Stimulated activated CD4-positive, alpha-beta T cell treated with anti-CD3 and anti-CD28 coated beads, Interleukin-12 subunit alpha, Interleukin-12 subunit beta, amount 100 ng/mL, for 48 hours (primary cell): ENCODE measurements at places on chromosomes 2 and 18.

DNA sequence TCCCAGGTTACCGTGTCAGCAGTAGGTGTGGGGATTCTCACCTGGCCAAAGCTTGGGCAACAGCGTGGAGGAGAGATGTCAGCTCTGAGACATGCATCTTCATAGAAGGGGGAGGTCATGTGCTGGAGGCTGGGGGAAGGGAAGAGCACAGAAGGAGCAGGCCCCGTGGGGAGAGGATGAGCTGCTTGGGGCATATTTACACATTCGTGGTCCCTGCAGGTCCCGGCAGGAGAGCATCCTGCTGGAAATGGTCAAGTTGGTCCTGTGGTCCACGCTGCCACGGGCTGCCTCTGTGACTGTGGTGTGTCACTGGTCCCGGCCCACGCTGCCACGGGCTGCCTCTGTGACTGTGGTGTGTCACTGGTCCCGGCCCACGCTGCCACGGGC, 195.1 kb upstream of the TWIST2 start:
- no peak for DNase-seq

DNA sequence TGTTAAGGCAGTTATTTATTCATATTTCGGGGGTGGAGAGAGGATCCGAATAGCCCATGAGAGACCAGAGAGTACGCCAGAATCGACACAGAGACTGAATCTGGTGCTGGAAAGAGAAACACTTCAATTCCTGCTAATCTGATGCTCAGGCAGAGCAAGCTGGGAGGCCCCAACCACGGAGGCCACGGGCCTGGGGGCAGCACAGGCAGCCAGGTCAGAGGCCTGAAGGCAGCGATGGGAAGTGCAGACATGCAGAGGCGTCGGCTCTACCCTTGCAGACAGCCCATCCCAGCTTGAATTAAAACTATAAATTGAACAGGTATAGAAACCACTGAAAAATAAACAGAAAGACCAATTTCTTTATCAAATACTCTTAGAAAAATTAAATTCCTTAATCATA, 50.6 kb downstream of the PXDN start:
- no peak for DNase-seq

DNA sequence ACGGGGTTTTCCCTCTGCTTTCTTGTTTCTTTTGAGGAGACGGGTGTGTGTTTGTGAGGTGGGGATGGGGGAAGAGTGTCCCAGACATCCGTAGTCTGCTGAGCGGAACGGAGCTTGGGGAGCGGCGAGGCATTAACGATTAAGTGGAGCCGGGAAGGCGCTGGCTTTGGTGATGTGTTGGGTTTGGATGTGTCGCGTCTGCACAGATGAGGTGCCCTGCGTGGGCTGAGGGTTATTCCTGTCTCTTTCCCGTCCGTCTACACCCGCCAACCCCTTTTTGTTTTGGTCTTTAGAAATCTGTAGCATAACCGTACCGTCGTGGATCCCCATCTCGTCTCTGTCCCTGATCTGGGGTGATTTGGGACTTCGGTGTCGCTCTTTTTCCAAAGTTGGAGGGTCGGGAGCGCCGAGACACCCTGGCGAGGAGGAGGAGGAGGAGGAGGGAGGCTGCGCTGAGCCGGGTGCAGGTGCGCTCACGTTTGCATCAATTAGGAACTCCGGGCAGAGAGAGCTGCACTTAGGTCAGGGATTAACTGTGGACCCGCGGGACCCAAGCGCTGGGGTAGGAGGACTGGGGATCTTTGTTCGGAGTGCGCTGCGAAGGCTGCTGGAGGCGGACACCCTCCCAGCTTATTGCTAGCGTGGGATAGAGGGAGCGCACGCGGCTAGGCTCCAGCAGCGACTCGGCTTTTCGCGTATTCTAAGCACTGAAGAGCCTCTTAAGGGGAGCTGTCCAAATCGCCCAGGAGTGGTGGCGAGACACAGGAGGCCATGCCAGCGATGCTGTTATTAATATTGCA, 720.3 kb downstream of the DPP10 start:
- no peak for DNase-seq

GRCh38 chr2:222796413-222797103, 64.3 kb upstream of the ACSL3 start:
- no peak for DNase-seq

GRCh38 chr2:150204451-150204850, 283.0 kb downstream of the RND3 start:
- no peak for DNase-seq

- DNase-seq, result no peak
Measured at GRCh38 chr2:199951023-199951422, 4.3 kb downstream of the TYW5 start.

DNA sequence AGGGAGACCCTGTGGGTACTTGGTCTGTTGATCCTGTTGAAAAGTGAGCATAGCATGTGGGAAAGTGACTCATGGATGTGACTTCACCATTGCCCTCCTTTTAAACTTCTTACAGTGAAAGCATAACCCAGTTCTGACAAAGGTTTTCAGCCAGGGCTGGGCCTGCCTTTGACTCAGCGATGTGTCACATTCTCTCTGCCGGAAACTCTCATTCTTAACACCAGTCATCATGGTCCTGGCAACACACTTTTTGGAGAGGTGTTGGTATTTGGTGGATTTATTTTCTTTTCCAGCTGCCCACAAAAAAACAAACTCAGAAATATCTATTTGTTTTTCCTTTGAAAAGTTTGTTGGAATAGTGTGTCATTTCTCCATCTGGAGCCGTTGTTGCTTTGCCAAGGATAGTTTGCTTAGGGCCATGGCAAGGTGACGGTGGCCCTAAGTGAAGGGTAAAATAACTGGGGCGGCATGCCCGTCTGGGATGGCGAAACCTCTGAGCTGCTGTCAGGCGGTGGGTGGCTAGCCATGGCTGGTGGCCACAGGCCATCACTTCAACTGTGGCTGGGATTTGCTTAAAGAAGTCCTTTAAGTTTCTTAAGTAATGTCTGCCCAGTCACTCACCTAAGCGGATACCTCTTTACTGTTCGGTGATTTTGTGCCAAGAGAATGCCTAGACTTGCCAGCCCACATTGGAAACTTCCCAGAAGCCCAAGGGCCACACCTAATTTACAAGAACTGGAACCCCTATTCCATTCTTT, 123.3 kb downstream of the LTBP1 start:
- DNase-seq, result peak; percentile 33

DNA sequence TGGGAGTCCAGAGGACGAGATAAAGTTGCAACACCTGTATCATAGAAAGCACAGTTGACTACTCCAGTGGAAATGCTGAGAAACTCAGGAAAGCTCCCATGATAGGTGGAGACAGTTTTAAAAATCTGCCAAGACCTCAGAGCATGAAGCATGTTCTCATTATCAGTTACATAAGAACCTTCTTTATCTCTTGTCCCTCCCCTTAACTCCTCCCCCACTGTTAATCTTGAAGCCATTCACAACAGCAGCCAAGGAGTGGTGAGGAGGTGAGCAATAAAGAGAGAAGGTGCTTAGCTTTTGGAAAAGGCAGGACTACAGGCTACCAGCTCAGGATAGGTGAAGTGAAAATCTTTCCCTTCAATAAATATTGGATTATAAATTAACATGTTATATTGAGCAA, 657.9 kb downstream of the NYAP2 start:
- DNase-seq, result no peak

DNA sequence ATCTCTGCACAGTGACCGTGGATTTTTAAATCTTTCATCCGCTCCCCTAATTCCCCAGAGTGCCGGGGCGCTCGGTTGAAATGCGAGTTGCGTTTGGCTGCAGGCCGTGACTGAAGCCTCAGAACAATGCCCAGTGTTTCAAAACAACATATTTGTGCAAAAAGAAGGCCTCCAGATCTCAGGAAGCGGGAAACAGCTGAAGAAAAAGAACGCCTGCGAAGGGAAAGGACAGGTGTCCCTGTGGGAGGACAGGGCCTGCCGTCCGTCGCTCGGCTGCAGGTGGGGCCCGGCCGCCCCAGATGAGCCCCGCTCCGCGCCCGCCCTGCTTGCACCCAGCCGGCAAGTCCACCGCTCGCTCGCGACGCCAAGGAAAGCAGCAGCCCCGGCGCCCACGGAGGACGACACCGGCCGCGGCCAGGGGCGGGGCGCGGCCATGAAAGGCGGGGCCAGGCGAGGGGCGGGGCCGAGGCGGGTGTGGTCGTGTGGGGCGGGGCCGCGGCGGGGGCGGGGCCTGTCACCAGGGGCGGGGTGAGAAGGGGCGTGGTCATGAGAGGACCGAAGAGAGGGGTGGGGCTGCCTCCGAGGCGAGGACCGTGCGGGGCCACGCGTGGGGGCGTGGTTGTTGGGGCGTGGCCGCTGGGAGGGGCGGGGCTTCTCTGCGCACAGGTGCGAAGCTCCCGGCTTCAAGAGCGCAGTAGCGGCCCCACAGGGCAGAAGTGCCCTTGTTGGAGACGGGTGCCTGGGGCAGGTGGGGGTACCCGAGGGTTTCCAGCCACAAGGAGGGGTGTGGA, 17.6 kb upstream of the BOK start:
- DNase-seq, result peak; percentile 72

DNA sequence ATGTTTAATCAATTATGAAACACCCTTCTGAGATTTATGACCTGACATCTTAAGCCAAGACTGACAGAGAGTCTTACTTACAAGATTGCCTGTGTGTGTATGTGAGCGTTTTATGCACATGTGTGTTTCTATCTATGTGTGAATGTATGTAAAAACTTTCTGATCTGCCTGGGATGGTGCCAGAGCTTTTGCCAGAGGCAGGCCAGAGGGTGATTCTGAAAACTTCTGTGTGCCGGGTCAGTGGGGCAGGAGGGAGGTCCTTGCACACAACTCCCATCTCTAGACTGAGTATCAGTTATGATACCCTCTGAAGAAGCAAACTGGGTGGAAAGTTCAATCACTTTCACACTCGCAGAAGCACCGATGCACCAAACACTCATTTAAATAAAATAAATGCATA, 335.0 kb upstream of the NT5C1B start:
- DNase-seq, result no peak

DNA sequence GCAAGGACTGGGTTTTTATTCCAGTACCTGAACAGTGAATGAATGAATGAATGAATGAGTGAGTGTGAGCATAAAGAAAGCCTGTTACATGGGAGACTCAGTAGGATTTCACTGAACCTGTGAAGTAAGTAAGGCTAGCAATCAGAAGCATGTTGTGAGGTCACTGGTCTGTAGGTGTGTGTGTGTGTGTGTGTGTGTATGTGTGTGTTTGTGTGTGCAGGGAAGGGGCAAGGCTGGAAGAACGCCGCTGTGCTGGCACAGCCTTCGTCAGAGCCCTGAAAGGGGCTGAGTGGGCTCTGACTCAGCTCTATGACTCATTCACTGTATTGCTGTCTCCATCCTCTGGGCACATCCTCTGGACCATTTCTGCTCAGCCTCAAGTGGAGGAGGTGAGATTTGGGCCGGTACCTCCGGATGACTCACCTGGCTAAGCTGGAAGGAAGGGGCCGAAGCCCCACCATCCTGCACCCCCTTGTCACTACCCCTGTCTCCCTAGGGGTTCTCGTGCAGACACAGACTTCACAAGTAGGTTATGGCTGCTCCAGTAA, 51.4 kb upstream of the MRPL33 start:
- peak; percentile 52 for DNase-seq

DNA sequence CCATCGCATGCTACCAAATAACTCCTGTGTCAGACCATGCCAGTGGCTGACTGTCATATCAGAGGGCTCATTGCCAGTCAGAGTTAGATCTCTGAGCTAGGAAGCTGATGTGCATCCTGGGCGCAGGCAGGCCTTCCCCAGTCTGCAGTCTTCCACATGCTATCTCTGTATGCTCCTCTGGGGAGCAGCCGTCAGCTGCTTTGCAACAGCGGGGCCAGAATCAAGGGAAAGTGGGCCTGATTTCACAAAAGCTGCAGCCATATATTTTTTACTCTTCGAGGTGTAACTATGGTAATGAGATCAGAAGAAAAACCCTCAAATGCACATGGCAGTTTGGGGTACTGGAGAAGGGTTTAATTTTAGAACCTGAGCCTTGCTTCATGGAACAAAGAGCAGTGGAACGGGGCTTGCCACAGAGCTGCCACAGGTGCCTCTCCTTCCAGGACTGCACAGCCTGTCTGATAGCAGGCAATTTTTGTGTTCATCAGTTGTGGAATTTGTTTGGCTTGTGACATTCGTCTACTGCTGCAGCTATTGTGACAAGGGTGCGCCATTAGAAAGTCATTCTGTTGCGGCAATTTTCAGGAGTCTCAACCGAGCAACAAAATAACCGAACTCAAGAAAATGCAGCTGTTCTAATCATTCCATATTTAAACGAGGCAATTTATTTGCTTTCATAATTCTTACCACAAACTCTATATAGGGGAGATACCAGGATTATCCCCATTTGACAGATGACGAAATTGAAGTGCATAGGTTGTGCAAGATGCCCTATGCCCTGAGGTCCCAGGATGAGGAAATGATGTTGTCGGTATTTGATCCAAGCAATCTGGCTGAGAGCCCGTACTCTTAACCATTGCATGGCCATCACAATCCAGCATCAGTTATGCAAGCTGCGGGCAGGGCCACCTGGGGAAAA, 109.6 kb upstream of the CYRIA start:
- DNase-seq, result no peak

DNA sequence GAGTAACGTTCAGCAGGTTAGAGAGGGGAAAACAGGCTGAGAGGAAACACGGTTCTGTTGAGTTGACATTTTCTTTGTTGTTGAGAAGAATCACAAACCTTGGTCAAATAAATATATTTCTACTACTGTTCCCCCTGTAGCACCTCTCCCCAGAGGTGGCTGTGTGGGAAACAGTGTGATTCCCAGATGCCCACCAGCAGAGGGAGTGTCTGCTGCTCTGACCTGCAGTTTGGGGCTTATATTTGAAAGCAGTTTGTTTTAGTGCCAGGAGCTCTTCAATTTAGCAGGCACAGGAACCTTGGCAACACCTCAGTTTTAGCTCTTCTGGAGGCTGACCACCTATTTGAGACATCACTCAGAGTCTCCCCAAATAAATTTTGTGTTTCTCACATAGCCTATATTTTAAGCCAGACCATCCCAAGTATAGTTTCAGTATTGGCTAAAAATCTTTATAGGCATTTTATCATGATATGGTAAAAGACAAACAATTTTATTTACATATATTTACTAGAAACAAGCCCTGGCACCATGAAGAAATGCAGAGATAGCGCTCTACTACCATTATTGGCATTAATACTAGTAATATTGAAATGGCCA, 75.7 kb downstream of the PIK3C3 start:
- DNase-seq, result no peak

DNA sequence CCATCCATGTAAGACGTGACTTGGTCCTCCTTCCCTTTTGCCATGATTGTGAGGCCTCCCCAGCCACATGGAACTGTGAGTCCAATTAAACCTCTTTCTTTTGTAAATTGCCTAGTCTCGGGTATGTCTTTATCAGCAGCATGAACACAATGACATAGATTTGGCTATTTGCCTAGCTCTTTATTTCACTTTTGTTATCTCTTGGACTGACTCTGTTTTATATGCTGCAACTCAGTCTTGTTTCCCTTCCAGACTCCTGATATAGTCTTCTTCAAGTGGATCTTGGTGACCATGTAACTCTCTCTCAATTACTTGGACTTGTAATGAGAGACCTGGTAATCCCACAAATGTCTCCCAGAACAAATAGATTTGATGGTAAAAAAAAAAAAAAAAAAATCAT, 627.6 kb downstream of the CCDC85A start:
- DNase-seq, result no peak

DNA sequence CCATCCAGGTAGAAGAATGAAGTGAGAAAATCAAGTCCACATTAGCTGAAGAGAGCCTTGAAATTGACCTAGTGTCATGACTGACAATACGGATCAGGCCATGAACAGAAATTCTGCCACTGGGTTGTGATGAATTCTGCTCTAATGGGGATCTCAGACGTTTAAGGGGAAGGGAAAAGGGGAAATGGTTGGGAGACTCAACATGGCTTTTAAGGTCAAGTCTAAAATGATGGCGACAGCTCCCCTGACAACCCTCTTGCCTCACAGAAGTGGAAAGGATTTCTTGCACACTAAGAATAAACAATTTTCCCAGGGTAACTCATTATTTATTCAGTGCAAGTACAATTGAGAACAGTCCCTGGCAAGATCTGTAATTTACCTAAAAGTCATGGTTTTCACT, 302.5 kb upstream of the ACVR2A start:
- DNase-seq, result no peak
